Urinary bladder (tissue), 4 donors: ENCODE measurements at places on chromosomes 6 and 20.

GRCh38 chr6:130296854-130297253 is 69.0 kb upstream of the TMEM200A start:
- DNase-seq: no peak

GRCh38 chr6:39684790-39685488 is 40.3 kb downstream of the KIF6 start:
- DNase-seq: no peak

GRCh38 chr6:127464881-127465459 is 5.8 kb upstream of the KIAA0408 start:
- no peak for DNase-seq

DNA sequence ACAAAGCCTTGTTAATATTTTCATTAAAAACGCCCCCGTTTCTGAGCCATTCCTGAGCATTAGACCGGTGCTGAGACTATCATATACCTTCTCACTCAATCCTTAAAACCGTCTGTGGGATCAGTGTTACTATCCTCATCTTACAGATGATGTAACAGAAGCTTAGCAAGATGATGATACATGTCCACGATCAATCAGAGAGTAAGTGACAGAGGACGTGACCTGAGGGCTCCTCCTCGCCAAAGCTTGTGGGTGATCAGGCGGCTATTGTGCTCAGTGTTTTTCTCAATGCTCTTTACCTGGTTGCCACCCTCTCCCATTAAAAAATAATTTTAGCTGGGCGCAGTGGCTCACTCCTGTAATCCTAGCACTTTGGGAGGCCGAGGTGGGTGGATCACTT is 113.1 kb downstream of the MTHFD1L start:
- DNase-seq: no peak

GRCh38 chr6:39812853-39813533 is 20.8 kb downstream of the DAAM2 start:
- DNase-seq: peak; percentile 47

DNA sequence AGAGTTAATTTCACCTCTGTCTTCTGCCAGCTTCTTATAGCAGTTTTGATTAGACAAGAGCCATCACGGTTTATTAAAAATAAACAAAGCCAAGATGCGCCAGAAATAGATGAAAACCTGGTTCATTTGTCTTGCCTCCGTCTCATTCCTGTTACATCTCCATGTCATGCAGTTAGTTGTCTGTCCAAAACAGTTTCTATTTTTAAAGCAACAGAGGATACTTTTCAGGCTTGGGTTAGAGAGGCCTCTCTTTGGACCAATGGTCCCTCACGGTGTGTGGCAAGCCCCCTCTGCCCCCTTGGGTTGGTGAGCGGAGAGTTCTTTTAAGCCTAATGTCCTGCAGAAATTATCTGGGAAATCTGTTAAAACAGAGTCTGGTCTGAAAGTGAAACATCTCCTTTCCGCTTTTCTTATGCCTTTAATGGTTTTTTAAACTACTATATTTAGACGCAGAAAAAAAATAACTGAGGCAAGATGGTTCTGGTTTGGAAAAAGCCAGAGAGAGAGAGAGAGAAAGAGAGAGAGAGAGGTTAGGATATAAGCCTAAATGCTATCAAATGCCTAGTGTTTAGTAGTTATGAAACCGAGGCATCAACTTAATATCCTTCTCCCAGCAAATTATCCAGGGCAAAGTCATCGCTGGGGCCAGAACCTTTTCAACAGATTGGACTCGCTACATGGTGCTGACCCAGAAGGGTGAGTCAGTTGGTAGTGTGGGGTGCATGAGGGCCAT is 64.5 kb downstream of the ZDHHC14 start:
- DNase-seq: no peak

GRCh38 chr20:49575551-49576060 is 7.7 kb upstream of the PTGIS start:
- no peak for DNase-seq

GRCh38 chr6:16482702-16483314 is 244.4 kb downstream of the GMPR start:
- no peak for DNase-seq

DNA sequence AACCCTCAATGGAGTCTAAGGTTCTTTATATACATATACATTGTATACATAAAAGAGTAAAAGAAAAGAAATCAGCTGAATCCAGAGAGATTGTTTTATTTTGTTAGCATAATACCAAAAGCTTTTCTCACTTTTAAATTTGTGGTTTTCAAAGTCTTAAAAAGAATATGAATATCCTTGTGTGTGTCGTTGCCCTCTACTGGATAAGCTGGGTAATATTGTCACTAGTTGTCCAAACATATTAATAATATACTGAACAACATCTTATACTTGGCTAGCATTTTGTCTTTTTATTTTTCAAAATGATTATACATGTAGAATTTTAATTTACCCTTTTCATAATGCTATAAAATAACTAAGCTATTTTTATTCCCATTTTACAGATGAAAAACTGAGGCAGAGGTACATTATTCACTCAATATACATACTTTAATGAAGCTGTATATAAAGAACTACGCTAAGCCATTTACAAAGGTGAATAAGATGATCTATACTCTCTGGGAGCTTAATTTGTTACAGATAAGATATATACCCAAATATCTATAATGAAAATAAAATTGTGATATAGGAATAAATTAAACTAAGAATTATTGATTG is 531.7 kb downstream of the TFAP2B start:
- no peak for DNase-seq

GRCh38 chr6:13848522-13849150 is 34.3 kb upstream of the MCUR1 start:
- no peak for DNase-seq

DNA sequence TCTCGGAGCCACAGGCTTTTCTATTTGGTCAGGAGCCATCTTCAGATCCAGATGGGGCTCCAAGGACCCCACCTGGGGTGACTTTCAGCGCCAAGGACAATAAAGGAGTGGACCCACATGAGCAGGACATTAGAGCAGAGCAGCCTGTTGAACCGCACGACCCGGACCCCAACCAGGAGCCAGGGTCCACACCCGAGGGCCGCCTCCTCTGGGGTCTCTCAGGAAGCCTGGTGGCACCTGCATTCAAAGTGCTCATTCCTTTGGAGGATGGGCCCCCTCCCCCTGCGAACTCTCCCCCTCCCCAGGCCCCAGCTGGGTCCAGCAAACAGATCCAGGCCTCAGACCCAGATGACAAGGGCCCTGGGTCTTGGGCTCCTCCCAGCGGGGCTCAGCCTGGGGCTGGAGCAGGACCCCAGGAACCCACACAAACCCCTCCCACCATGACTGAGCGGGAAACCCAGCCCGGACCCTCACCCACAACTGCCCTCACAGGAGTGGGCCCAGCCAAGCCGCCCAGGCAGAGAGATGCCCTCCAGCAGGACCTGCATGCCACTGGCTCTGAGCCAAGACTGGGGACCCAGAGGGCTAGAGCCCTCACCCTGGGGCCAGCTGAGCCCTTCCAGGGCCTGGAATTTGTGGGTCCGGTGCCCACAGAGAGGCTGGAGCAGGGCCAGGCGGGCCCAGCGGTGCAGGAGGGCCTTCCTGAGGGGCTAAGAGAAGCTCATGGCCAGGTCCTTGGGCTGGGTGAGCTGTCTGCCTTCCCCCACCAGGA is 23.9 kb downstream of the RAB44 start:
- no peak for DNase-seq

DNA sequence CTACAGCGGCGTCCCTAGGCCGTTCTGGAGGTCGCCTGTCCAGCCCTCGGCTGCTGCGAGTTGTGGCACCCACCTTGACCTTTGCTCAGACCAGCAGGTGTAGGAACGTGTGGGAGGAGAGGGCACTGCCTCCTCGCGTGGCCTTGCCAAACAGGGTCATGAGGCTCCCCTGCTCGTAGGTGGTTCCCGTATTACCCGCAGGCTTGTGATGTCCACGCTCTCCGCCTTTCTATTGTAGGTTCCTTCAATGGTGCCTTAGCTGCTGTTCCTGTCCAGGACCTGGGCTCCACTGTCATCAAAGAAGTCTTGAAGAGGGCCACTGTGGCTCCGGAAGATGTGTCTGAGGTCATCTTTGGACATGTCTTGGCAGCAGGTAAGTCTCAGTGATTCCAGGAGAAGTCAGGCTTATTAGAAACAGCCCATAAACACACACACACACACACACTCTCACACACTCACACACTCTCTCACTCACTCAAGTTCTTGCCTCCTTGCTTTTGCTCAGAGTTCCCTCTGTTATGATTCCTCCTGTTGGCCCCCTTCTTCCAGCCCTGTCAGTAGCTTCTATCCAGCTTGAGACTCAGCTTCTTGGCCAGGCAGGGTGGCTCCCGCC is 942 bp downstream of the ACAT2 start:
- no peak for DNase-seq

DNA sequence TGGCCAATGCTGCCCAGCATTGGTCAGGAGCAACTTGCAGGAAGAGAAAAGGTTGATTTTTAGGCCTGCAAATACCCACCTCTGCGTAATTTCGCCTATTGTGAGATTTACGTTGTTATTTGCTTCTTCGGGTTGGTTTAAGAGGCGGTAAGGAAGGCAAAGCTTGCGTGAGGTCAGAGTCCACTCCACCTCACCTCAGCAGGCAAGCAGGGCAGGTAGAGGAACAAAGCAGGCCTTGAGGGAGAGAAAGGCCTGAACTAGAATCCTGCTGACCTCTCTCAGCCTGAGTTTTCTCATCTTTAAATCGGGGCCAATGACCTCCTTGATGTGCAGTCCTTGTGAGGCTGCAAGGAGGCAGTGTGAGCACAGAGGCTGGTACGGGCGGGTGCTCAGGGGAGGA is 239.1 kb downstream of the CDC5L start:
- DNase-seq: no peak

DNA sequence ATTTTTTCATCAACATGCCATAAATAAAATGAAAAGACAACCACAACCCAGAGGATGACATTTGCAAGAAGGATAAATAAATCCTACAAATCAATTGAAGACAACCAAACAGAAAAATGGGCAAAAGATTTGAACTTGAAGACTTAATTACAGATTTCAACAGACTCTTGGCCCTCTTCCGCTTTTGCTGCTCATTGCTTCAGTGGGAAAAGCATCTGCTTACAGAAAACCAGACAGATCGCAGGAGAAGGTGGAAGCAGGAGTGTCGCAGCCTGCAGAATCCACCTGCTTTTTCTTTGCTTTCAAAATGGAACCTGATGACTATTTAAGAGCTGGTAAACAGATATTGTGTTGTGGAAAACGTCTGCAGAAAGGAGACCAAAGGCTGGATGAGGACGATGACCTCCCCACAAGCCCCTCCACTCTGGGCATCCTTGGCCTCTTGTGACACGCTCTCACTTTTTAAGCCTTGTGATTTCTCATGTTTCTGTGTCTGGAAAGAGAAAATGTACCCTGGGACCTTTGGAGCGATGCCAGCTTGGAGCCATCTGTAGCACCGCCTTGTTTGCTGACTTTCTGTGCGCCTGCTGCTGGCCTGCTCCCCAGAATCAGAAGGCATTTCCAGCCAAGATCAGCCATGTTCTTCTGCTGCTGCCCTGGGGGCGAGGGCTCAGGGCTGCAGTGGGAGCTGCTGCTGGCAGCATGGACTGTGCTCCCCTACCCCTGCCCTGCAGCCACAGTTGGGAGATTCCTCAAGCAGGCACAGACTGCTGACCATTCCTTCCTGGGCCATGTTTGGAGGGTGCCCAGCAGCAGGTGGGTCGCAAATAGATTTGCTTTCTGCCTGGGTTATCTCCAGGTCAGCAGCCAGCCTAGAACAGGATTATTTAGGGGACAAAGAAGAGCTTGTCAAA is 3.6 kb upstream of the CSTL1 start:
- DNase-seq: no peak

DNA sequence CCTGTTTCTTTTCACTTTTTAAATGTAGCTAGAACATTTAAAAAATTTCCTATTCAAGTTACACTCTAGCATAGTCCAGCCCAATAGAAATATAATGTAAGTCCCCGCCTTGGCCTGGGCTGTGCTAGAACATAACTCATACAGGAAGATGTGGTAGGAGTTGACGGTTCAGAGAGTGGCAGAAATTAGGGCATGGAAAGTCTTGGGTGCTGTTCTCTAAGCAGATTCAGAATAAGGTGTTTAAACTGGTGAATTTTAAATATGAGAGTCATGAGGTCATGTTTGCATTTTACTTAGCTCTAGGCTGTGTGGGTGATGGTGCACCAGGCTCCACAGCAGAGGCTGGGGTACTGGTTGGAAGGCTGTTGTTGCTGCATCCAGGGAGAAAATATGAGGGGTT is 256.5 kb downstream of the FARS2 start:
- no peak for DNase-seq

- DNase-seq: no peak
Observed at GRCh38 chr6:6176586-6177228, 143.8 kb downstream of the F13A1 start.

DNA sequence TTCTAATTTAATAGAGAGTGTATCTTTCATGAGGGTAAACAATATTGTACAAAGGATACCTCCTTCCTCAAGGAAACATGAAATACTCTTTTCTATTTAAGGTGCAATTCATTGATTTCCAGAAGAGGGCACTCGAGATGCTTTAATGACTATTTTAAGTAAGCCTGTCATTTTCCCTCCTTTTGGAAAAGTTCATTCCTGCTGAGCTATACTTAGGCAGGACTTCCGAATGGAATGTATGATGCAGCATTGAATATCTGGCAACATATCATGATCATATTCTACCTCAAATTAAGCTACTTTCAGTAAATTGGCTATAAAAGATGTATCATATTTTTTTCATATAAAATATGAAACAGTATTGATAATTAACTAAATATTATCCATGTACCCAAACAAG is 5.0 kb downstream of the DST start:
- no peak for DNase-seq

GRCh38 chr20:20553541-20553940 is 158.9 kb downstream of the RALGAPA2 start:
- DNase-seq: no peak

DNA sequence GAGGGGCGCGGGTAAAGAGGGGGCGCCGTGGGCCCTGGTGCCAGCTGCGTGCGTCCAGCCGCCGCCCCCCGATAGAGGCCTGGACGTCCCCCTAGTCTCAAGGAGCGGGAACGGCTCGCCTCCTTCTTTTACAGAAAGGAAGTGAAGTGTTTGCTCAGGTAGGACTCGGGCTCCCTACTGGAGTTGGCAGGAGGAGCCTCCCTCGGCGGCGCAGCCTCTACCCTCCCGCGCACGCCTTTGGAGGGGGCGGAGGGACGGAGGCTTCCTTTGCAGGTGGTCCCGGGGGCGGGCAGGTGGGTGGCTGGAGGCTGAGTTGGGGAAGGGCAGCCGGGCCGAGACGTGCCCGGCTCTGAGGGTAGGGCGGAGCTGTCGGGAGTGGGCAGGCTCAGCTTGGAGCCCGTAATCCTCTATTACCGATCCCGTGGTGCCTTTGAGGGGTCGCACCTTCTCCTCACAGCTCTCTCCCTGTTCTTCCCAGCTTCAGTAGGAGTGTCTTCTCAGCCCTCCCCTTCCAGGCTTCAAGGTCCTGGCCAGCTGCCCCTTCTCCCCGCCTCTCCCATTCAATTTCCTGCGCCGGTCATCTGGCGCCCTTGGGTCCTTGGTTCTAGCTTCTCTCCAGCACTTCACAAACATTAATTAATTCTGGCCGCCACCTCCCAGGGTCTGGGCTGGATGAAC is 728 bp downstream of the ITPR3 start:
- no peak for DNase-seq

DNA sequence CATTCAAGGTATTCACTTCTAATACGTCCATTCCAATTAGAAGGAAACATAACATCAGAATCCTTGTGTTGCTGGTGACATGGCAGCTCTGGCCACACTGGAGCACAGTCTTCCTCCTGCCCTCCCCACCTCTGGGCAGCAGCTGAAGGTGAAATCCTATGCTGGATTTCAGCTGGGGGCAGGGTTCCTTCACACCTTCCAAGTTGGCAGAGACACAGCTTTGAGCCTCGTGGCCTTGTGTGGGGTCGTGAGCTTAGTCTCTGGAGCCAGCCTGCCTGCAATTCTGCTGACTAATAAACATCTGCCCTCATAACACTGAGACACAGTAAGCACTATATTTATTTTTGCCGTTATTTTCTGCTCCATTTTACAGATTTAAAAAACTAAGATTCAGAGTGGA is 218.9 kb upstream of the RIN2 start:
- no peak for DNase-seq
